ENCODE measurements at places on chromosomes 2 and 18. TPM values are rescaled to one million over a fixed set of nuclear protein-coding genes. Genes with fewer than 3 reads are reported as not detected.

- DNase-seq: no peak
These were observed 285.4 kb upstream of the SPHKAP start for GRCh38 chr2:228466851-228467250.

DNA sequence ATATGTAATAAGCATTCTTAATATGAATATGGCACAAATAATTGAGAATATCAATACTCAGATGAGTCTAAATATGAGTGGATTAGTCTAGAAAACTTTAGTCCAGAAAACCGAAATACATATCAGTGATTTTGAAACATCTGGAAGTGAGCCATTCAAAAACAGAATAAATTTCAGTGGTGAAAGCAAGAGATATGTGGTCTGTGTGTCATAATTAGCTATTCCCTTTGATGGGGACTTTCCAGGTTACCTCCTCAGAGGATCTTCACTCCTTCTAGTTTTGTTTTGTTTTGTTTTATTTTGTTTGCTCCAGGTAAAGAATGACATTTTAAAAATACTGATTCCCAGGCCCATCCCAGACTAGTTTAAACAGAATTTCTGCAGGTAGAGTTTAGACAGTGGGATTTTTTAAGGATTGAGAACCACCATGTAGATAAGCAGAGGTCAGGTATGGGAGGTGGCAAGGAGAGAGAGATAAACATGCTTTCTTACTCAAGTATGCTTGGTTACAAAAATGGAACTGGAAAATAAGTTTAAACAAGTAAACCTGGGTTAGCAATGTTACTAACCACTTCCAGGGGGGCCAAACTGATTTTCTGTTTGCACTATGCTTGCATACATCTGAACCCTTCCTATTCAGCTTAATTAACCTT lies 70.7 kb downstream of the NABP1 start:
- no peak for DNase-seq

GRCh38 chr2:158984604-158985135 lies 16.2 kb downstream of the TANC1 start:
- no peak for DNase-seq

DNA sequence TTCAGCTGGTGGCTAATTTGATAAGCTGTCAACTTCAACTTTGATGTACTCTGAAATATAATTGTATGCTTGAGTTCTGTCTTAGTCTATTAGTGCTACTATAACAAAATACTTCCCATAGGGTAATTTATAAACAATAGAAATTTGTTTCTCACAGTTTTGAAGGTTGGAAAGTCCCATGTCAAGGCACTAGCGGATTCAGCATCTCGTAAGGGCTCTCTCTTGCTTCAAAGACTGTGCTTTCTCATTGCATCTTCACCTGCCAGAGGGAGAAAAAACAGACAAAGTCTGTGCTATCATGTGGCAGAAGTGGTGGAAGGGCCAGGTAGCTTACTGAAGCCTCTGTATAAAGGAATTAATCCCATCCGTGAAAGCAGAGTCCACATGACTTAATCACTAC lies 409.2 kb downstream of the CDH7 start:
- DNase-seq: no peak

GRCh38 chr2:97707362-97708047 lies 5.9 kb upstream of the ZAP70 start:
- DNase-seq: no peak

- DNase-seq: no peak
These were observed 151.1 kb downstream of the MBP start for GRCh38 chr18:76981396-76981968.

DNA sequence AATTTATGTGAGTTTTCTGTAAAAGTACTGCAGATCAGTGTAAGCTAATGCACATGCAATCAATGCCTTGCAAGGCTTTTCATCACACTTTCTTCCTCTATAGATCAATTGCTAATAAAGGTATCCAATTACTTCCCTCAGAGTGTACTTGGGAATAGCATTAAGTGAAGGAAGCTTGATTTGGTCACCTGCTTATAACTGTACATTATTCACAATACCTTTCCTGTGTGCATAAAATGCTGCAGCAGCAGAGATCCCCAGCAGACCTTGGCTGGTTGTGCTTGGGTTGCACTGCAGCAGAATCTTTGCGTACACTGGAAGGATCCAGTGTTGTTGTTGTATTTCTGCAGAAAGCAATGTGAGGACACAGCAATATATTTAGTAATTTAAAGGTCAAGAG lies 18.5 kb upstream of the SCN9A start:
- DNase-seq: no peak

- no peak for DNase-seq
These were observed 40.7 kb upstream of the NT5C1B start for GRCh38 chr2:18630101-18630500.

- no peak for DNase-seq
These were observed 348.3 kb upstream of the FIGN start for GRCh38 chr2:164084066-164084465.

DNA sequence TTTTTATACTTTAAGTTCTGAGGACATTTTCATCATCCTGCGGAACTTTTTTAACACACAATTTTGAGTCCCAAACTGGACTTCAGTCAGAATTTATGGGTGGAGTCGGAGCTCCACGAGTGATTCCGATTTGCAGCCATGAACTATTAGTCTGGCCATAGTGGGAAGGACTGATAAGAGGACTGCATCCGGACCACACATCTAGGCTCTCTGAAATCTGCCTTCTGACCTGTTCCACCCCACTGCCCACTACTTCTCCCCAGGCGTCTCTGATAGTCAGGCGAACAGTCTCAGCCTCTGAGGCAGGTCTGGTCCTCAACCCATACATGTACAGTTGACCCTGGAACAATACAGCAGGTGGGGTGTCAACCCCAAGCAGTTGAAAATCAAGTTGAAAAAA lies 5.2 kb downstream of the MRPL35 start:
- DNase-seq: no peak

GRCh38 chr2:180828756-180829155 lies 151.6 kb upstream of the UBE2E3 start:
- DNase-seq: no peak

GRCh38 chr2:5690718-5691220 lies 1.4 kb upstream of the SOX11 start:
- DNase-seq: no peak

DNA sequence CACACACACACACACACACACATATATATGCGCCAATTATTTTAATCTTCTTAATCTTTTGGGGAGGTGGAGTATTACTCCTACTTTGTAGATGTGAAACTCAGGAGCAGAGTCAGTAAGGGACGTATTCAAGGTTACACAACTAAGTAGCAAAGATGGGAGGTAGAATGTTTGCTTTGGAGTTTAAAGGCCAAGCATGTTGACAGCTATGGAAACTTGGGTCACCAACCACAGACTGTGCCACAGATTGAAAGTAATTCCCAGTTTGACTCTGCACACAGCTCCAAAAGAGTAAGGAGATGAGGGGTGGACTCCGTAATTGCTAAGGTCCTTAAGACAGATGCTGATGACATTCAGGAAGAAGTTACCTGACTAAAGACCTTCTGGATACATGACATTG lies 124.8 kb upstream of the ITGB6 start:
- no peak for DNase-seq

DNA sequence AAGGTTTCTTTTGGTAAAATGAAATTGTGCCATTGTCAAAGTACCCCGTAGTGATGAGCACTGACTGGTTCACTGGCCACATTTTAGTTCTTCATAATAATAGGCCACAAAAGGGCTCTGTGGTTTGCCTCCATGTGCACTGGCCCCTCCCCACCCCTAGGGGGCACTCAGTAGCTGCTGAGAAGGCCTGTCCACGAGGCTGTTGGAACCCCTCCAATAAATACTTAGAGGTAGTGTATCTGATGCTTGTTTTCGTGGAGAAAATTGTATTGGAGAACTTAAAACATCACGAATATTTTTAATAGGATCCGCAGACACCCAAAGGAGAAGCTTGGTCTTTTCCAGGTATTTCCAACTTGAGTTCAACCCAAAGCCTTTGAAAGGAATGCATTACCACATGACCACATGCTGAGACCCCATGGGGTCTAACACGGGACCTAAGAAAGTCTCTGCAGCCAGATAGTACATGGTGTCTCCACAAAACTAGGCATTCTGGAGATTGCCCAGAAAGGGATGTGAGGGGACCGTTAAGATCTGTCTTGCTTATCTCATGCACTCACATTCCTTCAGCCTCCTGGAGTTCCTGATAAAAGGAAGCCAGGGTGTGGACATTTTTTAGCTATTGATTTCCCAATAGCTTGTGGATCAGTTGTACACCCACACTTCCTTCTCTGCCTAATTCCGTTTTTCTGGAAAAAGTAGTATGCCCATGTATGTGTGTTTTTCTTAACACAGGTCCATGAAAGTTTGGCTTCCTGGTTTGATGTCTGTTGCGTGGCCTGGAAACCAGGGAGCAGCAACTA lies 28.5 kb upstream of the NOSTRIN start:
- DNase-seq: peak; percentile 34

DNA sequence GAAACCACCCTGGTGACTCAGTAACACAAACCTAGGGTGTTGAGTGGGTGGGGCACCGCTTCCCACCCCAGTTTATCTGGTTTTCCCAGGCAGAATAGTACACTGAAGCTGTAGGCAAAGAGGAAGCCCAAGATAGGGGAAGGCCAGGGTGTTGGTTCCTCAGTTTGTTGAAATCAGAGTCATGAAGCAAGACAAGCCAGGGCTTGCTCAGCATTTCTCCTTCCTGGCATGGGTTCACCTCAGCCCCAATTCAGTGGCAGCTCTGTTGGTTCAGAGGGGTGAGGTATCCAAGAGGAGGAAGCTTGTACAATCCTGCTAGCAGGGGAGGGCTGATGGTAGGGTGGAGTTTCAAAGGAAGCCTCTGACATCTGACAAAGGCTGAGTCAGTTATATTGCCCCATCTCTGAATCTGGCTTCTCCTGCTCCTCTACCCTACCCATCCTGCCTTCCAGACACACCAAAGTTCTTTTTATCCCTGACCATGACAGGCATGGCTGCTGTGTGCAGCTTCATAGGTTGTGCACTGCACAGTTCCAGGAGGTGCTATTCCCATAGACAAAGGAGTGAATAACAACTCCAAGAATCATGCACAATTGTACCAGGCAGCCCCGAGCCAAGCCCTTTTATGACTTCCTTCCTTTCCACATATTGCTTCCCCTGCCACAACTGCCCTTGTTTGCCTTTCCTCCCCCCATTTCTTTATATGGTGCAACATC lies 24.9 kb upstream of the RAB10 start:
- no peak for DNase-seq

DNA sequence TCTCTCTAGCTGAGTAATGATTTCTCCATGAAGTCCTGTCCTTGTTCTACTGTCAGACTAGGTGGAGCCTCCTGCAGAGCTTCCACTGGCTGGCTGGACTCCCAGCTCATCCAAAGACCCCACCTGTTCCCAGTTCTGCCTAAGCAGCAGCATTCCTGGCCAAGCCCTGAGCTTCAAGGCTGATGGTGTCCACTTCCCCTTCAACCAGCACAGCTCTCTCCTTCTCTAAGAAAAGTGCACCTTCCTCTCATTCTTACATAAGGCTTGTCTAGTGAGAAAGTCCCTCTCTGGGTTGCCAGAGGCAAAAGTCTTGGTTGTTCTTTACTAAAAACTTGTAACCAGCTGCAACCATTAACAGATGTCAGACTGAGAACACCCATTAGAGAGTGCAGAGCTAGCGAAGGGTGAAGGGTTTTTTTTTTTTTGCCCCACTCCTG lies 58.9 kb downstream of the CXCR4 start:
- DNase-seq: no peak

GRCh38 chr2:100707016-100707947 lies 112.7 kb upstream of the NPAS2 start:
- DNase-seq: no peak

- DNase-seq: no peak
These were observed 1133.3 kb upstream of the PIK3C3 start for GRCh38 chr18:40821596-40822243.

GRCh38 chr2:134228493-134228903 lies 25.4 kb upstream of the MGAT5 start:
- DNase-seq: no peak

DNA sequence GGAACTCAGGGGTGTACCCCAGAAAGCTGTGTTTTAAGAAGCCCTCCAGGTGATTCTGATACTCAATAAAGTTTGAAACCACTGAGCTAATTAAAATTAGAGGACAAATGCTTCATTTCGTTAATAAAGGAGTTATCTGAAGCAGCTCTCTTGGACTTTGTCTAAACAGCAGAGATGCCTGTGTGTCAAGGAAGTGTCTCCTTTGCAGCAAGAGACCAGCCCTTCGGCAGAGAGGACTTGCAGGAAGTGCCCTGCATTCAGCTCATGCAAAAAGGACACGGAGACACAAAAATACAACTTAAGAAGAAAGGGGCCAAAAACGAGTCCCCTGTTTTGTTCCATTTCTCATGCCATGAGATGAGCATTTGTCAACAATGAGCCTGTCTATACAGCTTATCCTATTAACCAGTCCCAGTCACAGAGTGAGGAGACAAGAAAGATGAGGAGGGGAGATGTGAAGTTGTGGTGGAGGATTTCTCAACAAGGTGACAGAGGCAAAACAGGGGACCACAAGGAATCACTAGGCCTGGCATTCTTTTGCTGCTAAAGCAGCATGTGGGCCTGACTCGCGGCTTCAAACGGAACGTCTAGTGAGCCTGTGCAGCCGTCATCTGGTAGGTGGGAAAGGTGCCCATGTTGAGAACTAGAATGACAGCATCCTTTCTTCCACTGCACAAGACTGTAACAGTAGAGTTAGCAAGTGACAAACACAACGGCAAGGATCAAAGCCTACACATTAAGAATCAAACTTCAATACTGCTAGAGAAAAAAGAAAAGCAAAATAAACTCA lies 152.3 kb downstream of the ANTXR1 start:
- no peak for DNase-seq

DNA sequence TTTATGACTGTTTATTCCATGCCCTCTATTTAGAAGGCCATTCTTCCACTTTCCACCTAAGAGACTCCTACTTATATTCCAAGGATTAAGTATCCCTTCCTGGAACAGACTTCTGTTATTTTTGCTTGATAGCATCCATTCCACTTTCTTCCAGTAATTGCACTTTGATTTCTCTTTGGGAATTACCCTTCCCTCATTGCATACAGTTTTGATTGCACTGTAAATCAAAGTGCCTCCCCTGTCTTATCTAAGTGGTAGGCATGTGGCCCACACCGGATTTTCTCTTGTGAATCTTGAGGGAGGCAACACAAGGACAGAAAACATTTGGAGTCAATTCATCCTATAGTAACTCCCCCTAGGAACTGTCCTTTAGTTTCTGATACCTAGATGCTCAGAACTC lies 120.4 kb downstream of the PDE11A start:
- no peak for DNase-seq

- no peak for DNase-seq
These were observed 106.5 kb upstream of the TMEM200C start for GRCh38 chr18:6001867-6002266.

The KIF1A gene
- not detected for total RNA-seq

The RAPGEF4 gene
- 1.4 TPM for total RNA-seq

The IL36B gene
- not detected for total RNA-seq

The NT5DC4 gene
- not detected for total RNA-seq

The AKAIN1 gene
- total RNA-seq: not detected

The ALPG gene
- not detected for total RNA-seq

The CD8B gene
- 281 TPM for total RNA-seq

The SIX2 gene
- total RNA-seq: not detected

The AP1S3 gene
- 1.2 TPM for total RNA-seq

The WDR12 gene
- 6.4 TPM for total RNA-seq

The GATA6 gene
- total RNA-seq: 4.0 TPM

The DOK1 gene
- 5.2 TPM for total RNA-seq

The TP53I3 gene
- 0.17 TPM for total RNA-seq

The WDR75 gene
- total RNA-seq: 45.0 TPM

The PTH2R gene
- not detected for total RNA-seq

The MAP3K19 gene
- not detected for total RNA-seq

All from CD8-positive, alpha-beta T cell (primary cell).